Effector memory CD8-positive, alpha-beta T cell (primary cell): ENCODE measurements at places on chromosomes 1 and 21.

GRCh38 chr1:86798608-86799291 is 94.4 kb downstream of the SH3GLB1 start:
- no peak for DNase-seq

DNA sequence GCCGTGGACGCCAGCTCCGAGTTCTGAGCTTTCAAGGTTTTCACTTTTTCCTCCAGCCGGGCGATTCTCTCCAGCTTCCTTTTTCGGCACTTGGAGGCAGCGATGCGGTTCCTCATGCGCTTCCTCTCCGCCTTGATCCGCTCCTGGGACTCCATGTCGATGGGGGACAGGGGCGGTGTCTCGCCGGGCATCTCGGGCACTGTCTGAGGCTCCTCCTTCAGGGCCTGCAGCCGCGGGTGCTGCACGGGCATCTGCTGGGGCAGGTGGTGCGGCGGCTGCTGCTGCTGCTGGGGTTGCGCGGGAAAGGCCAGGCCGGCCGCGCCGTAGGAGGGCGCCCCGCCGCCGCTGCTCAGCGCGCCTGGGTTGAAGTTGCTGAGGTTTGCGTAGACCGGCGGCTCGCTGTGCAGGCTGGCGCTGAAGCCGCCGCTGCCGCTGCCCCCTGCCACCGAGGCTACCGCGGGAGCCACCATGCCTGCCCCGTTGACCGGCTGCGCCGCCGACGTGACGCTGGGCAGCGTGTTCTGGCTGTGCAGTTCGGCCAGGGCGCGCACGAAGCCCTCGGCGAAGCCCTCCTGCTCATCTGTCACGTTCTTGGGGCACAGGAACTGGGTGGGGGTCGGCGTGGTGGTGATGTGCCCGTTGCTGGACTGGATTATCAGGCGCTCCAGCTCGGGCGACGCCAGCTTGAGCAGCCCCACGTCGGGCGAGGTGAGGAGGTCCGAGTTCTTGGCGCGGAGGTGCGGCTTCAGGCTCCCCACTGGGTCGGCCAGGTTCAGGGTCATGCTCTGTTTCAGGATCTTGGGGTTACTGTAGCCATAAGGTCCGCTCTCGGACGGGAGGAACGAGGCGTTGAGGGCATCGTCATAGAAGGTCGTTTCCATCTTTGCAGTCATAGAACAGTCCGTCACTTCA is 1.4 kb downstream of the JUN start:
- DNase-seq: peak; percentile 49

DNA sequence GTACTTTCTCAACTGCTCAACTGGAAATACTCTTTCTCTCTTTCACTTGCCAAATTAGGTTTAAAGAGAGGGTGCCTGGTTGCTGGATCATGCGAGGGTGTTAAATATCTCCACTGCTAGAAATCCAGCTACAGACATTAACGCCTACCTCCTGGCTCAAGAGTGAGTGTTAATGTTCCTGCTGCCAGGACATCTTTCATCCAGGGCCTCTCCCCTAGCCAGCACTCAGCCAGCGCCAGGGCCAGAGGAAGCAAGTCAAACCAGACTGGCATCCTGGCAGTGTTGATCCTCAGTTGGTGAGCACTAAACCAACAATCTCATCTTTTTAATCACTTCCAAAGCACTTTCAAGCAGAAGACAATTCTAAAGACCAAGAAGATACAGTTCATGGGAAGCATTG is 92.9 kb upstream of the BARHL2 start:
- no peak for DNase-seq

GRCh38 chr1:90616395-90616794 is 100.7 kb downstream of the BARHL2 start:
- DNase-seq: no peak

DNA sequence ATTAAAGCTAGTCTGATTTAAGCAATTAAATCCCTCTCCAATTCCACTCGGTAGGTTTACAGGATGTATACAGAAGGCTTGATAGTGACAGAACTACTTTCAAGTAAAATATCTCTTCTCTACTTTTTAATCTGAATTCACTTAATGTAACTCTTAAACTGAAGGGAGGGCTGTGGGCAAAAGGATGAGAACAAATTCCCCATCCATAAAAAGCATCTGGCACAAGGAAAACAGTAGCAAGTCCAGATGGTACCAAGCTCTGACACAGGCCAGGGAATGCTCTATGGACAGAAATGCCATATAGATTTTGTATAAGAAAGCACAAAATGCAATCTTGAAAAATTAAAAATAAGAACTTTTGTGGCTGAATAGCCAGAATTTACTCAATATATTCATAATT is 53.1 kb upstream of the USH2A start:
- DNase-seq: no peak

- DNase-seq: no peak
These were observed 86.2 kb upstream of the HP1BP3 start for GRCh38 chr1:20873311-20873710.

DNA sequence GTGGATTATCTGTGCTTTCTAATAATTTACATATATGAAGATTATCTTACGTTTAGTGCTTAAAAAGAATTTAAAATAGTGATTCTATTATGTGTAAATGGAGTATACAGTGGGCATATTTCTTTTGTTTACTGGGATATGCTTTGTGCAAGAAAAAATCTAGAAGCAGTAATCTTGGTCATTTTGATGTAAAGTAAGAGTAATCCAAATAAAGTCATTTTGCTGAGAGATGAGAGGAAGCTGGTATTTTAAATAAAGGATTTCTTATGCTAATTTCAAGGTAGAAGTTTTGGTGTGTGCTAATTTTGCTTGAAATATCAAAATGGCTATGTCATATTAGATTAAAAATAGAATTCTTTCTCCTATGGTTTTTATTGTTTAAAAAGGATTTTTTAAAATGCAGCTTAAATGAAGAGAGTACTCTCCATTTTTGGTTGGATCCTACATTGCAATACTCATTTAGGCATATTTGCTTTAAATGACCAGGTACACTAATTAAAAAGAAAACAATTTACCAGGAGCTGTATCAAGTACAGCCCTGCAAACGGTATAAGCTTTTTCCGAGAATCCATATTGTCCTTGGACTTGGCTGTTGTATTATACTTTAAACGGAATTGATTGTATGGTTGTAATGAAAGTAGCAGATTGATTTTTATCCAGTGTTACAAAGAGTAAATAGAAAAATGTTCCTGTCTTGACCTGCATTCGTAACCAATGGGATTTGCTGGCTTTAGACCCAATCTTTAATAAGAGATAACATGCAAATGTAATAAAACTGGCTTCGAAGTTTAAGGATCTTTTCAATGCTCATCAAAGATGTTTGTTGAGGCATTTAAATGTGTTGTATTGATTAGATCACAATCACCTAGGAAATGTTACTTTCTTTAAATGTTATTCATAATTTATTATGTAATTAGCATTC is 574.7 kb downstream of the USP25 start:
- no peak for DNase-seq

DNA sequence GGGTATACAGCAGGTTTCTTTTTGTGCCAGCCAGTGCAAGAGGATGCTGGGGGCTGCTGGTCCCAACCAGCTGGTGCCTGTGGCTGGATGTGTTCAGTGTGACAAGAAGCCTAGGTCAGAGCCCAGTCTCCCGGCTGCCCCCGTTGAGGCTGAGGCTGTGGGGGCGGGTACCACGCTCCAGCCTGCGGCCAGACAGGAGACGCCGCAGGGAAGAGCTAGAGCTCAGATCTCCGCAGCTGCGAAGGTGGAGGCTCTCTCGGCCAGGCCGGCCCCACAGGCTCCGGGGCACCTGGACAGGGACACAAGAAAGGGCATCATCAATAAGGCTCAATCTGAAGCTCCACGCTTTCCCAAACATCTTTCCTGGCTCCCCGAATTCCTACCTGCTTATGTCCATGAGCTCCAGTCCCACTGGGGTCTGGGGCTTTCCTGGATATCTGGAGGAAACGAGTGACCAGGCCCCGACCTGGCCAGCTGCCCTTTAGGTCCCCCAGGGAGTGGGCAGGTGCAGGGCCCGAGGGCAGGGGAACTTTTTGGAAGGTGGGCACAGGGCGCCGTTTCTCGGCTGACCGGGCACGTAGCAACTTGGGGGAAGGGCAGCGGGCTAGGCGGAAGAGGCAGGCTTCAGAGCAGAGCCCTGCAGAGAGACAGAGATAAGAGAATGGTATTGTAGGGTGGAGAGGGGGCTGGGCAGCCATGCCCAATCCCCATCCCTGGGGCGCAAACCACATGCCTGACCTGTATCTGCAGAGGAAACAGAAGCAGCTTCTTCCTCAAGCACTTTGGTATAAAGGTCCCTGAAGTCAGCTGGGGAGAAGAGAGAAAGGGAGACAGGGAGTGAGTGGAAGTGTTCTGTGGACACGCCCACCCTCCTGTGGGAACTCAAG is 7.4 kb downstream of the ENTREP3 start:
- no peak for DNase-seq

- DNase-seq: no peak
These were observed 8.3 kb downstream of the FOXO6 start for GRCh38 chr1:41369531-41369930.

DNA sequence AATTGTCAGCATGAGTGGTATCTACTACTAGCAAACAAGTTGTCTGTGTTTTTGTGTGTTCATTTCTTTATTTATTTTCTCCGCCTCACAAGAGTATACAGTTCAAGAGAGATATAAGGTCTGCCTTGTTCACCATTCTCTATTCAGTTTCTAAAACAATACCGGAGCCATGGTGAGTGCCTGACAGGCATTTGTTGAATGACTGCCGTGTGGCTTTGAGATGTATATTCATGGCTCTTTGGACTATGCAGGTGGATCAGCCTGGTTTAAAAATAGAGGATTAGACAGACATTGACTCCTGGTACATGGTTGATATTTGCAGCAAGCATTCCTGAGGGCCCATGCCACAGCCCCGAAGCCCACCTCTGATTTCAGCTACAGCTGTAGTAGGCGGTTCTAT is 89.7 kb downstream of the PGM1 start:
- no peak for DNase-seq

- no peak for DNase-seq
These were observed 842 bp upstream of the SPRR2A start for GRCh38 chr1:153058154-153058553.

GRCh38 chr1:54972436-54972835 is 8.0 kb upstream of the TMEM61 start:
- no peak for DNase-seq

GRCh38 chr1:36908096-36908495 is 126.2 kb downstream of the GRIK3 start:
- DNase-seq: no peak

GRCh38 chr1:216653001-216653400 is 70.2 kb downstream of the ESRRG start:
- no peak for DNase-seq

DNA sequence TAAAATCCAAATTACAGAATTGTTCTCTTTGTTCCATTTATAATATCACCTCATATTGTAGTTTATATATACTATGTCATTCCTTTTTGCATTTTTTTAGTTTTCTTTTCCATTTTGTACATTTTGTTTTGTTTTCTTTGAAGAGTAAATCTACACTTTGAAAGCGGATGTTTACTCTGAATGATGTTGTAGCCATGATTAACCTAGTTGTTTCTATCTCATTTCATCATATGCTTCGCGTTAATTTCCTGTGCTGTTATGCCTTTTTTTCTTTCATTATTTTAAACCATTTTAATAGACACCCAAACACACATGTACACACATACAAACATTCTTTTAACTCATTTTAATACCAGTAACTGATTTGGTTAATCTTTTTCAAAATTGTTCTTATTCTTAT is 5.3 kb downstream of the OR2T6 start:
- DNase-seq: no peak

- no peak for DNase-seq
These were observed 105.4 kb upstream of the F3 start for GRCh38 chr1:94646786-94647555.

GRCh38 chr21:41460578-41461527 is 34.8 kb downstream of the MX1 start:
- peak; percentile 31 for DNase-seq

DNA sequence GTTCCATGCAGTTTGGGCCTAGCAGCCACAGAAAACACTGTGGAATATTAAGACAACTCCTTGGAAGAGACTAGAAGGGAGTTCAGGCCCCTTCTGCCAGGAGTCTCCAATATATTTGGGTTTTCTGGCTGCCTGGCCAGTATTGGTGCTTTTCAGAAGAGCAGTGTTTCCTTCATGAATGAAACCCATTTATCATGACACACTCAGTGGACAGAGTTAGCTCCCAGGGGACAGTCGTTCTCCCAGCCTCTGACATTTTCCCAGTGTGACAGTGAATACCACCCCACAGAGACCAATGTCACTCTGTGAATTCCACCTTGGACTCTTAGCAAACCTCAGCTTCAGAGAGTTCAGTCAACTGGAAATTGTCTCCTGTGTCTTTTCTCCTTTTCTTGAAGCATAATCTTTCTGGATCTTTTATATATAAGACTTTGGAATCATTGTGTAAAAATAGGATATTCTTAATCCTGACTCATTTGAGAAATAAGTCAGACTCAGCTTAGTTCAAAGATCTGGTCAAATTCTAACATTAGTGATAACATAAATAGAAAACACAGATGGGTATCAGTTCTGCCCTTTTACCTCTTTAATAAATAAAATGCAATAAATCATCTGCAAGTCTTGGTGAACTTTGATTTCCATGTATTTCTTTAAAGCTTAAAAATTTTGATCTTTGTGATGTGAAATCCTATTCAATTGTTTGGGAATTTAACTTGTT is 40.4 kb downstream of the GNG12 start:
- DNase-seq: no peak

- no peak for DNase-seq
These were observed 199.6 kb downstream of the HIVEP3 start for GRCh38 chr1:41719128-41719527.

GRCh38 chr1:199129247-199129646 is 490.4 kb downstream of the PTPRC start:
- DNase-seq: no peak

GRCh38 chr1:154859786-154860155 is 10.3 kb downstream of the KCNN3 start:
- DNase-seq: no peak

DNA sequence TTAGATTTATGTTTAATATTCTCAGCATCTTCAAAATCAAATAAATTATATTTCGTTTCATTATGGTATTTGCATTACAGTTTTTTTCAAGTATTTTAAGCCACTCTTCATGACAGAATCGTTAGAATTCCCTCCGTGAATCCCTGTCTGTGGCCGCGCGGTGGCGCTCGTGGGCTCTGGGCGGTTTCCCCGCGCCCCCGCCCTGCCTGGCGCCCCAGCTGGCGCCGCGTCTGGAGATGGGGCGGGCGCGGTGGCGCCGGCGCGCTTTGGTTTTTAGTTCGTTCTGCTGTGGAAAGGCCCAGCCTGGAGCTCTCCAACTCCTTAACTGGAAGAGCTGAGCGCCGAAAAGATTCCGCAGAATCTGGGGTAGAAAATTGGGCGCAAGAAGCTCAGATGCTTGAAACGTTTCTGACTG is 25.7 kb downstream of the PRMT2 start:
- DNase-seq: peak; percentile 33

GRCh38 chr1:66375125-66375524 is 158.8 kb upstream of the SGIP1 start:
- no peak for DNase-seq

DNA sequence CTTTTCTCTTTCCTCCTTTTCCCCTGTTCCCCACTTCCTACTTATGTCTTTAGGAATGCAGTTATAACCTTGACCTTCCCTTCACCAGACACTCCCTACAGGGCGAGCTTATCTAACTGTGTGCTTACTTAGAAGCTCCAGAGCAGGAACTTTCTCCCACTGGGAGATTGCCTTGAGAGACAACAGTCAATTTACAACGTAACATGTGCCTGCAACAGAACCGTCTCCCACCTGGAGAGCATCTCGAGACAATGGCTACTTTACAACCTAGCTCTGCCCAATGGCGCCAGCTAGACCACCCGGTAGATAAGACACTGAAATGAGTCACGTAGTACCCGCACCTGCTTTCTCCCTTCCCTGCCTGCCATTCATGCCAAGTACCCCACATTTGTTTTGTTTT is 16.7 kb downstream of the HMGN1 start:
- DNase-seq: no peak

- no peak for DNase-seq
These were observed 164.4 kb upstream of the EDN2 start for GRCh38 chr1:41648844-41649243.
